ENCODE measurements at places on chromosomes 2 and 18.

- no peak for DNase-seq
Observed at GRCh38 chr2:216341121-216341520, 31.2 kb downstream of the MARCHF4 start.

- DNase-seq, result no peak
Observed at GRCh38 chr2:121297217-121297830, 12.3 kb upstream of the TFCP2L1 start.

GRCh38 chr18:32293107-32293506, 103.3 kb downstream of the MEP1B start:
- no peak for DNase-seq

- no peak for DNase-seq
Observed at GRCh38 chr18:31760695-31761094, at the start of gene SLC25A52. Gene SLC25A52, minus strand, starts transcription at chr18:31760880. Its CDS starts 219 bp downstream, at chr18:31760661.

DNA sequence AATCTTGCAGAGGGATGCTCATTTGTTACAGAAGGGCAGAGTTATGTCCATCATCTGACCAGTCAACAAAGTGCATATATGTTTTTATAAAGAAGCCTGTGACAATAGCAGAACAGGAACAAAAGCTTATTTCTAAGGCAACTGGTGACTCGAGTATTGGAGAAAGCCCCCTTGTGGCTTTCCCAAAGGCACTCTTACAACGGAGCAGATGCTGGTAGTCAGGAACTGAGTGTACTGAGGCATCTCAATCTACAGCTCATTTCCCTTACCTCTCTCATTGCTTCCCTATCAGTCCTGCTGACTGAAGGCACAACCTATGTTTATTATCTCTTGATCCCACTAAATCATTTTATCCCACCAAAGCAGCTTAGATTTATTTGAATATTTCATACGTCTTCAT, 557.1 kb upstream of the CHAC2 start:
- no peak for DNase-seq

GRCh38 chr18:63395503-63395902, 26.8 kb downstream of the VPS4B start:
- DNase-seq, result no peak

DNA sequence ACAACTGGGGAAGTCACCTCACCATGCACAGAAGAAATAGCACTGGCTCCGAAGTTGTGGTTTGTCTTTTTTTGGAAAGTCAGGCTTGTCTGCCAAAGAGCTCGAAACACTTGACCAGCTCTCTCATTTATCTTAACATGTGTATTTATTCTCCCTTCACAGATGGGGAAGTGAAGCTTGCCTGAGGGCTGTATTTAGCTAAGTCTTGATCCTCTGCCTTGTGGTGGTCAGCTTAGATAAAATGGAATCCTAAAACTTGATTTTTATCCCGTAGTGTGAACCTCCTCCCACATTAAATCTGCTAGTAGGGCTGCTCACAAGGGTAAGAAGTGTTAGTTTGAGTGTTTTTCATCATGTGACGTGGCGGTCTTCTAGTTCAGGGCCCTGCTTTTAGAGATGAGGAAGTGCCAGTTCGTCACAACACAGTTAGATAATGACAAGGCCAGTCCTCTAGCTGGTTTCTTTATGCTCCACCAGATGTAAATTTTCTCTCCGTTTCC, 89.7 kb downstream of the TMEM247 start:
- peak; percentile 54 for DNase-seq

DNA sequence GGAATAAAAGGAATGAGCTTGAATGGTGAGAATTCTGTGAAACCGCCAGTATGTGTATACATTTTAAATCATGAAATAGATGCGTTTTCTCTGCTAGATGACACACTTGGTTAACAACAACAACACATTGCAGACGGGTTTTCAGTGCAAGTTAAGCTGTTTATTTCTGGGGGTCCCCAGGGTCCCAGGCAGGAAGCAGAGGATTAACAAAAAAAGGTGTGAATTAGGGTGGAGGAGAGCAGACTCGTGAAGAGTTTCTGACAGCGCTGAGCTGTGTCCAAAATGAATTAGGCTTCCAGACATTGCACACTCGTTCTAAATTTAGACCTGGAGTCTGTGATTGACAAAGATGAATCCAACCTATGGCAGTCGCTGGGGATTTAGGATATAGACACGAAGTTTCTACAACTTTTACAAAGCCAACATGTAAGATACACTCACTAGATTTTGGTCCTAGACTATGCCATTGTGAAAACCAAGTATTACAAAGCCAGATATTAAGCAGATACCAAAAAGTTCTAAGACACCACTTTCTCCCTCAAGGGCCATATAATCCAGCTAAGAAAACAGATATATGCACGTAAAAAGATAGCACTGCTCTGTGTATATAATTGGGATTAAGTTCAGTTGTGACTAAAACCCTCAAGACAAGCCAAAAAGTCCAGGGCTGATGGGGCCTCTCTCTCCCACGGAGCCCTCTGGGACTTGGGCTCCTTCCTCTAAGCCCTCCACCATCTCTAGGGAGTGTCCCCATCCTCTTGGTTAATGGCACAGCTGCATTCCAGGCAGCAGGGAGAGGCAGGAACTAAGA, 120.2 kb downstream of the ACAA2 start:
- no peak for DNase-seq

- no peak for DNase-seq
Observed at GRCh38 chr2:33275689-33276444, 200.6 kb upstream of the RASGRP3 start.

GRCh38 chr2:237060534-237061312, 25.0 kb upstream of the COPS8 start:
- DNase-seq, result peak; percentile 70

DNA sequence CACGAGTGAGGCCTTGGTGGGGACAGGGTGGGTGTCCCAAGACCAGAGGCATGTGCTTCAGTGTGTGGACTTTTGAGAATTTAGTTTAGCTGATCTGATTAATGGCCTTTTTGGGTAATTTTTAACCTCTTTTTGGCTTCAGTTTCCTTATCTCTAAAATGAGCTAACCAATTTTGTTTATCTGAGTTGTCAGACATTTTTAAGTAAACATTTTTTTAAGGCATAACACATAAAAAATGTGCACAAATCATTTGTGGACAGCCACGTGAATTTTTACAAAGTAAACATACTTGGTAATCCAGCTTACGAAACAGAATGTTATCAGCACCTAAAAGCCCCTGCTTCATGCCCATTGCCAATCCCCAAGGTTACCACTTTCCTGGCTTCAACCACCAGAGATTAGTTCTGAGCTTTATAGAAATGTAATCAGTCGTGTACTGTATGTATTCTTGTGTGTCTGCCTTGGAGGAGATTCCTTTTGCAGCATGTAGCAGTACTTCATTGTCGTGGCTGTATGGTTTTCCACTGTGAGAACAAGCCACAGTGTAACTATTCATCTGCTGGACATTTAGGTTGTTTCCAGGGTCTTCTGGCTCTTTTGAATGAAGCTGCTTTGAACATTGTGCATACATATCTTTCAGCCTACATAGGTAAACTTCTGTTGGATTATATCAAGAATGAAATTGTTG, 8.4 kb upstream of the INO80C start:
- DNase-seq, result no peak

- DNase-seq, result no peak
Observed at GRCh38 chr2:68709421-68709911, 25.1 kb upstream of the ARHGAP25 start.

- DNase-seq, result no peak
Observed at GRCh38 chr2:120204945-120205670, 18.1 kb downstream of the TMEM185B start.

DNA sequence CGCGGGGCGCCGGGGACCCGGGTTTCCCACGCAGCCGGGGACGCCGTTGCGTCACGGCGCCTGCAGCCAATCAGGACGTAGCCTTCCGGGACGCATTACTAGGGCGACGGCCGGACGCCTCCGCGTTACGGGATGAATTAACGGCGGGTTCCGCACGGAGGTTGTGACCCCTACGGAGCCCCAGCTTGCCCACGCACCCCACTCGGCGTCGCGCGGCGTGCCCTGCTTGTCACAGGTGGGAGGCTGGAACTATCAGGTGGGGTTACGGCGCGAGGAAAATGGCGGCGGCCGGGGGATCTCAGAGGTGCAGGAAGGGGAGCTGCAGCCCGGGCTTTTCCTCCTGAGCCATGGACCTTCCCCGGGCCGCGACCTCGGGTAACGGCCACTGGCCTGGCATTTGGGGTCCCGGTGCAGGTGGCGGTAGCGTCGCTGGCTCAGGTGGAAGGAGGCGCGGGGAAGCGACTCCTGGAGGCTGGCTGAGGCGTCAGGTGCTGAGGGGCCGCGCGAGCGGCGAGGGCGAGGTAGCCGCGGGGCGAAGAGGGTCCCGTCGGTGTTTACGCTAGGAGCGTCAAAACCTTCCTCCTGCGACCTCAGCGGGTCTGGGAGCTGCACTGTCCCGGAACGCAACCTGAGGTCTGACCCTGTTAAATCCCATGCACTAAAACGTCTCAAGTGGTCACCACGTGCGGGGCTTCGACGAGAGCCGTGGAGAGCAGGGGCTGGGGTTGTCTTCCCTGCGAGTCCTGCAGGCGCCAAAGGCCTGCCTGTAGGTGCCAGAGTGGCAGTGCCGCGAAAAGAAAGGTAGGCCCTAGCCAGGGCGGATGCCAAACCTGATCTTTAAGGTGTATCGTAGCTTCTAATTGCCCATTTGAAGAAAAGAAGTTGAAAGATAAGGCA, at the start of gene LCLAT1:
TSS of gene LCLAT1 (plus strand) at position 98 of the 897 bp plus-strand sequence. CDS start 78,345 bp downstream, outside the sequence.
- DNase-seq, result peak; percentile 83

GRCh38 chr18:43648002-43648401, 370.7 kb upstream of the SYT4 start:
- DNase-seq, result no peak

- DNase-seq, result no peak
Observed at GRCh38 chr18:8868276-8868675, 162.9 kb downstream of the MTCL1 start.

DNA sequence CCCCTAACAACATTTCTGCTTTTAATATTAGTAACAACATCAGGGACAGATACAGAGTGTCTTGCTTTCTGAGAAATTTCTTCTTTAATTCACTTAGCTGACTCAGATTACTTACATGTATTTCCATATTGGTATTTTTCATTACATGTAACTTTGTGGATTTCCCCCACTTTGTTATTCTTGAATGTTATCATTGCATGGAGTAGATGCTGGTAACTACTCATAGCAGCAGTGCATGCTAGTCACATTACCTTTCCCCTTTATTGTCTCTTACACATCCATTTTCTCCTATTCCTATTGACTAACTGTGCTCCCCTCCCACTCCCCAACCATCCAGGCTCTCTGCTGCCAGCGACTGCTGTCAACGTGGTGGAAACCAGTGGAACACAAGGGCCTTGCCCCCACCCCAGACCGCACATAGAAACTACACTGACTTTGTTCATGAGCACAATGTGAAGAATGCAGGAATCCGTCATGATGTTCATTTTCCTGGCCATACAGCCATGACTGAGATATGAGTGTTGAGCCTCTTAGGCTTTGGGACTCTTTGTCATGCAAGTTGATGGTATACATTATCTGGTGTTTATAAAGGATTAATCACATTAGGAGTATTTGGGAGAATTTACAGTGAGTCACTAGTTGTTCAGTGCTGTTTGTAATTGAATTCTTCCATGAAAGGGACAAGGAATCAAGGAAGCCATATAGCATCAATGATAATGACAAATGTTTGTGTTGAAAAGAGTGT, 91.0 kb downstream of the EPB41L5 start:
- DNase-seq, result no peak

GRCh38 chr2:100754951-100755350, 65.0 kb upstream of the NPAS2 start:
- DNase-seq, result no peak

- no peak for DNase-seq
Observed at GRCh38 chr2:126910637-126911036, 11.9 kb downstream of the TEX51 start.

- DNase-seq, result no peak
Observed at GRCh38 chr2:138207074-138207930, 243.0 kb downstream of the HNMT start.

- no peak for DNase-seq
Observed at GRCh38 chr18:23229472-23229871, 94.2 kb downstream of the CABLES1 start.

GRCh38 chr2:55150834-55151233, 81.3 kb downstream of the CLHC1 start:
- DNase-seq, result no peak

- no peak for DNase-seq
Observed at GRCh38 chr18:22844190-22844589, 88.9 kb upstream of the RBBP8 start.

DNA sequence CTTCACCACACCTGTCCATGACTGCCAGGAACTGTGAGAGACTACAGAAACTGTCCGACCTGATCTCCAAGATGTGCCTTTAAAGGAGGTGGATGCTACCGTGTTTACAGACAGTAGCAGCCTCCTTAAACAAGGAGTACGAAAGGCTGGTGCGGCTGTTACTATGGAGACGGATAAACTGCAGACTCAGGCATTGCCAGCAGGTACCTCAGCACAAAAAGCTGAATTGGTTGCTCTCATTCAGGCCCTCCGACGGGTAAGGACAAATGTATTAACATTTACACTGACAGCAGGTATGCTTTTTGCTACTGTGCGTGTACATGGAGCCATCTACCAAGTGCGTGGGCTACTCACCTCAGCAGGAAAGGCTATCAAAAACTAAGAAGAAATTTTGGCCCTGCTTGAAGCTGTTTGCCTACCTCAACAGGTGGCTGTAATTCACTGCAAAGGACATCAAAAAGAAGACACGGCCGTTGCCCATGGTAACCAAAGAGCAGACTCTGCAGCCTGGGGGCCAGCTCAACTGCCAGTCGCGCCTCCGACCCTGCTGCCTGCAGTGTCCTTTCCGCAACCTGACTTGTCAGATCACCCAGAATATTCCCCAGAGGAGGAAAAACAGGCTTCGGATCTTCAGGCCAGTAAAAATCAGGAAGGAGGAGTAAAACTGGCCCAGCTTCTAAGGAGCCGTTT, 30.9 kb downstream of the SKA1 start:
- DNase-seq, result no peak

DNA sequence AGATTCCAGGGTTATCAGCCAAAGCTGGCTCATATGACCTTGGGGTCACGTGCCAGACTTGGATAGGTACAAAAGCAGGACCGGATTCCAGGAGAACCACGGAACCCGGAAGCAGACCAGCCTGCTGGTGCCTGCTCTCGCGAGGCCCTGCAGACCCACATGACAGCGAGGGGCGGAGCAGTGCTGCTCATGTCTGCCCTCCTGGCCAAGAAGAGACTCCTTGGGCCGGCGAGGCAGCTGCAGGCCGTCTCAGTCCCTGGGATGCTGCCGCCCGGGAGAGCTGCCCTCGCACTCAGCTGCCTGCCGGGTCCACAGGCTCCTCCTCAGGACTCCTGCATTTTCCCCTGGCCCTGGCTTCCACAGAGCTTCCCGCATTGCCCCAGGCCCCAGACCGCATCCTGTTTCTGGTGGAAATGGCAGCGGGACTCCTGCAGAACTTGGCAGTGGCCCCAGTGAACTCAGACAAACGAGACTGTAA, 739.5 kb downstream of the SOCS6 start:
- no peak for DNase-seq
